ENCODE measurements at places on chromosomes 12 and 14.

DNA sequence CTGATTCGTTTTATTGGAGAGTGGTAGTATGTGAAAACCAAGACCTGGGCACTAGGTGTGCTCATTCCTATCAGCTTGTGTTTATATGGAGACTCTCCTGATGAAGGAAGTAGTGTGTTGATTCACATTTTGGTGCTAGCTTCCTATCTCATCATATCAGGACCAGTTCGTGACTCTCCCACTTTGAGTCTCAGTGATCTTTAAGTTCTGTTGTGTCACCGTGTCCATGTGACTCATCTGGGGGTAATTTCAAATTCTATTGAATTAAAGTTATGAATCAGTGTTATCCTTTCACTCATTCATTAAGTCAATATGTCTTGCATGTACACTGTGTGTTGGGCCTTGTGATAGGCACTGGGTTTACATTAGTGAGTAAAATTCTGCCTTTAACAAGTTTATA is 180.2 kb downstream of the CACNA1C start:
- H3K4me3 ChIP-seq = no peak overlapping the region
- no peaks in the 10 kb centered on the region for H3K27me3 ChIP-seq
- no peaks in the 10 kb centered on the region for H3K36me3 ChIP-seq
- no peaks in the 10 kb centered on the region for H3K4me1 ChIP-seq
- no peak for DNase-seq

- H3K36me3 ChIP-seq = no peaks in the 10 kb centered on the region
- H3K4me3 ChIP-seq = no peak overlapping the region
- H3K27ac ChIP-seq = no peak overlapping the region
- no peaks in the 10 kb centered on the region for H3K27me3 ChIP-seq
- DNase-seq = no peak
Observed at GRCh38 chr14:80117876-80118275, 93.4 kb downstream of the DIO2 start.

GRCh38 chr12:78797196-78797931 is 67.2 kb upstream of the SYT1 start:
- no peaks in the 10 kb centered on the region for H3K36me3 ChIP-seq
- H3K27ac ChIP-seq = no peak overlapping the region
- no peaks in the 10 kb centered on the region for H3K27me3 ChIP-seq
- H3K4me3 ChIP-seq = no peak overlapping the region
- no peaks in the 10 kb centered on the region for H3K4me1 ChIP-seq

DNA sequence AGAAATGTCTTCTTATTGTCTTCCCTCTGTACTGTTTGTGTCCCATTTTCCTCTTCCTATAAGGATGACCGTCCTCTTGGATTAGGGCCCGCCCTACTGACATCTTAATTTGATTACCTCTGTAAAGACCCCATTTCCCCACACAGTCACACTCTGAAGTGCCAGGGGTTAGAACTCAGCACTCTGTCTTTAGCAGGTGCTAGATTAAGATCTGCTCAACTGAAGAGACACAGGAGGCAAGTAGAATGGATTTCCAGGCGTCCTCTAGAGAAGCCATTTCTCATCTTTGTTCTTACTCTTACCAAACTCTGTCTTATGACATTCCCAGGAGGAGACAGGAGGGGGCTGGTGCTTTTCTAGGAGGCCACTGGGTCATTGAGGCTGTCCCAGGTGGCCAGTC is 50.8 kb downstream of the VCPKMT start:
- H3K27me3 ChIP-seq = no peaks in the 10 kb centered on the region
- H3K27ac ChIP-seq = no peak overlapping the region
- H3K4me3 ChIP-seq = no peak overlapping the region
- peaks cover 11% of the 10 kb centered on the region for H3K4me1 ChIP-seq
- no peaks in the 10 kb centered on the region for H3K36me3 ChIP-seq

DNA sequence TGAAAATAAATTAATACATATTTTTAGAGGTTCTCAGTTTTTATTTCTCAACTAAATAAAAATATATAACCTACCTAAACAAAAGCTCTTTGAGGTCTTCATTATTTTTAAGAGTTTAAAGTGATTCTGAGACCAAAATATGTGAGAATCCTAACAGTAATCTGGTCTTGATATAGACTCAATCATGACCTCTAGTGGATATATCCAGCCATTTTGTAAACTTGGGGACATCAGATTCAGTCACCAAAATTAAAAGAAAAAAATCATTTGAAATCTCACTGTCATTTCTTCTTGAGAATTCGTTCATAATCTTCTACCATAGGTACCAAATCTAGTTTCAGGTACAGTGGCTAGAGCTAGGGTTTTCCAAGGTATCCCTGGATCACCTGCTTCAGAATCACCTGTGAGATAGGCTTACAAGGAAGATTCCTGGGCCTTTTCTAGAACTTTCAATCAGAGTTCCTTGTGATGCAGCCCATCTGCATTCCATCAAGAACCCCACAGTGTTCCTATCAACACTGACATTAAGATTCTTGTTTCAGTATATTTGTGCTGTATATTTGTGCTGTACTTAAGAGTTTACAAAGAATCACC is 214.9 kb downstream of the ADAMTS20 start:
- peak; percentile 40 for DNase-seq
- H3K4me3 ChIP-seq = no peak overlapping the region
- no peak overlapping the region for H3K27ac ChIP-seq
- no peaks in the 10 kb centered on the region for H3K36me3 ChIP-seq
- H3K4me1 ChIP-seq = peaks cover 2% of the 10 kb centered on the region
- H3K27me3 ChIP-seq = no peaks in the 10 kb centered on the region

DNA sequence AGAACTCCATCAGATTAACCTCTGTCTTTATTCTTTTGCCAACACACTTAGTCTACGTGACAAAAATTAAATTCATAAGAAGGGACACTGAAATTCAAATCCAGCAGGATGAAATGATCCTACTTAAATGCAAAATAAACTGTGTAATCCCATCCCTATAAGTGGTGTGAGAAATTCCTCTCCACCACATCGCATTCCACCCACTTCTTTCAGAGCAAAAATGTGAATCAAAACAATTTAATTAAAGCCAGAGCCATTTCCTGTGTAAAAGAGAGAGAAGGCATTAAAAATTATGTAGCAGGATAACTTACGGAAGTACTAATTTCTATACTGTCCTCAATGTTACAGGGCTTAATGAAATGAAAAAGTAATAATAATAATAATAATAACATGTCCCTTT is 844.3 kb downstream of the GALC start:
- H3K27me3 ChIP-seq = peaks cover 2% of the 10 kb centered on the region
- H3K36me3 ChIP-seq = no peaks in the 10 kb centered on the region
- peak; percentile 69 for DNase-seq
- H3K4me1 ChIP-seq = peaks cover 5% of the 10 kb centered on the region
- no peak overlapping the region for H3K27ac ChIP-seq
- H3K4me3 ChIP-seq = no peak overlapping the region

DNA sequence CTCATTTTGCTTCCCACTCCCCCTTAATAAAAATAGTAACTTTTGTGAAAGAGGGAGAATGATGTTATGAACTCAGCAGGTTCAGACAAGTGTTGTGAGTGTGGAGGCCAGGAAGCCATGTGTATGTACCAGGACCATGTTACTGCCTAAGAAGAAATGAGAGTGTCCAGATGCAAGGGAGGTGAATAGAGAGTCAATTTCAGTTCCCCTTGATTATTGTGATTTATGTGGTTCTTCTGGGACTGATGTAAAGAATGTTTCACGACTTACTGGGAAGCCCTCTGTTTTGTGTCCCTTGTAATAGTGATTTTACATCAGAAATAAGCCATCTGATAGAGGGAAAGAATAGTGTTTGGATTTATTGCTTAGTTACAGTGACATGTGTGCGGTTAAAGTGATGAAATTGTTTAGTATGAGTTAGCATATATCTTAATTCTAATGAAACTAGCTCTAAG is 32.5 kb downstream of the FBXO34 start:
- no peak overlapping the region for H3K27ac ChIP-seq
- H3K4me1 ChIP-seq = peaks cover 13% of the 10 kb centered on the region
- no peaks in the 10 kb centered on the region for H3K27me3 ChIP-seq
- DNase-seq = no peak
- no peak overlapping the region for H3K4me3 ChIP-seq

DNA sequence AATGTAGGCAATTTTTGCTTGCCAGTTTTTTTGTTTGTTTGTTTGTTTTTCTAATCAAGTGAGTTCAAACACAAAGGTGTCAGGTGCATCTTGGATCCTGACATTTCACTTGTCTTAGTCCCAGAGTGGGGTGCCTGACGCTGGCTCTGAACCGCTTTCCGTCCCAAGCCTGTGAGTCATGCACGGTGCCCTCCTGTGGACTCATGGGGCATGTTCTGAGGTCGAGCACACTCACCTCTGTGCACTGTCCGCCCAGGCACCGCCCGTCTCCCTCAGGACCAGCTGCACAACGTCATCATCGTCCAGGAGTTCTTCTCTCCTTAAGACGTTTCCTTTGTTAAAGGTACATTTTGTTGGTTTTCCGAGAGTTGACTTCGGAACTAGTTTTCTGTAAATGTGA is 98.2 kb downstream of the GLT1D1 start:
- no peaks in the 10 kb centered on the region for H3K36me3 ChIP-seq
- no peaks in the 10 kb centered on the region for H3K4me1 ChIP-seq
- DNase-seq = no peak
- no peak overlapping the region for H3K4me3 ChIP-seq

DNA sequence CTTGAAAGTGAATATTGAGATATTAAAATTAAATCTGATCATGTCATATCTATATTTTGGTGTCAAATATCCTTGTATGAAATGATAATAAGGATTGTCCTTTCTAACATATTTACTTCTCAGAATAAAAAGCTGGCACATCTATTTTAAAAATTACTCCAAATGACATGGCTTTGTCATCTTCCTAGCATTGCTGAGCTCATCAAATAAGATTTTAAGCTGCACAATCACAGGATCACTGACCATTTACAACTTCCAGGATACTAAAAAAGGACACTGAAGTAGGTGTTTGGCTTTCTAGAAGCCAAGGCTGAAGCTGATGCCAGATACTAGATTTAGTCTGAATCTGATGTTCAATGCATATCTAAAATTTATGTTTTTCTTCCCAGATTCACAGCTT is 351.1 kb downstream of the BMP4 start:
- H3K27ac ChIP-seq = no peak overlapping the region
- no peaks in the 10 kb centered on the region for H3K4me1 ChIP-seq
- no peaks in the 10 kb centered on the region for H3K27me3 ChIP-seq
- no peaks in the 10 kb centered on the region for H3K36me3 ChIP-seq
- H3K4me3 ChIP-seq = no peak overlapping the region

DNA sequence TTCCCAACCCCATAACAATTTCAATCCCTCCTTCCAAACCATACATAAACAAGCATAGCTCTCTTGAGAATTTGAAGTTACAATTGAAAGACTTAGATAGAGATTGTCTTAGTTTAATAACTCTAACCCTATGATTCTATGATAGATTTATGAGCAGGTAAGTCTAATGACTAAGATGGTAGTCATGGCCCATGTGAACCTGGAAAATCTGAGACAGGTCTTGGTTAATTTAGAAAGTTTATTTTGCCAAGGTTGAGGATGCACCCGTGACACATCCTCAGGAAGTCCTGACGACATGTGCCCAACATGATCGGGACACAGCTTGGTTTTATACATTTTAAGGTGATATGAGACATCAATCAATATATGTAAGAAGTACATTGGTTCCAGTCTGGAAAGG is 248.8 kb downstream of the KCNH5 start:
- H3K36me3 ChIP-seq = no peaks in the 10 kb centered on the region
- no peaks in the 10 kb centered on the region for H3K27me3 ChIP-seq
- no peak overlapping the region for H3K4me3 ChIP-seq
- no peak for DNase-seq
- peak overlapping the region; percentile 70 for H3K27ac ChIP-seq
- peaks cover 2% of the 10 kb centered on the region for H3K4me1 ChIP-seq

DNA sequence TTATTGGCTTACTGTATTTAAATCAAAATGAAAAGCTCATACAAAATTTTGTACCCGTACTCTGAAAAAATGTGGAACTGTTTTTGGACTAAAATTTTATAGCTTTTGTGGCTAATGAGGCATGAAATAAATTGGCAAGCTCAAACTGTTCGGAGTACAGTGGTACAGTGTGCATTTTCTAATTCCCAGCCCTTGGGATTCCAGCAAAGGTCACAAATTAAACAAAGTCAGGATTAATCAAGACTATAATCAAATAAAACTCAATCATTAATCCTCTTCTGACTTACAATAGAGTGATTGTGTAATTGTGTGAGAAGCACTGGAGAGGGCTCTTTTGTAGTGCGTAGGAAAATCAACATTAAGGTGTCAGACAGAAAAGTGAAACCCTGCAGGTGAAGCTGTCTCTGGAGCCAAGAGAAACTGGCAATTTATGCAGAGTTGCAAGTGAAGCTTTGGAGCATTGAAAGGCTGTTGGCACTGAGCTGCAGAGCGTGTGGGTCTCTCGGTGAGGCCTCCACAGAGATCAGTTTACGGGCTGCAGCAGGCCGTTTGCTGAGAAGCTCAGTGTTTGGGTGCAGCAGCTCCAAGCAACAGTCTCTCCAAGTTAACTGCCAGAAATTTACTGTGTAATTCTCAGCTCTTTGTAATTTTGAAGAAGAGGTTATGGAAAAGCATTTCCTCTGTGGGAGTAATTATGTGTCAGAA is 275.9 kb downstream of the FBXL14 start:
- DNase-seq = peak; percentile 93
- H3K4me1 ChIP-seq = no peaks in the 10 kb centered on the region
- no peaks in the 10 kb centered on the region for H3K27me3 ChIP-seq

GRCh38 chr12:103387385-103387784 is 108.4 kb downstream of the C12orf42 start:
- no peaks in the 10 kb centered on the region for H3K36me3 ChIP-seq
- no peaks in the 10 kb centered on the region for H3K27me3 ChIP-seq
- no peak for DNase-seq
- H3K27ac ChIP-seq = no peak overlapping the region
- H3K4me3 ChIP-seq = no peak overlapping the region
- H3K4me1 ChIP-seq = no peaks in the 10 kb centered on the region

DNA sequence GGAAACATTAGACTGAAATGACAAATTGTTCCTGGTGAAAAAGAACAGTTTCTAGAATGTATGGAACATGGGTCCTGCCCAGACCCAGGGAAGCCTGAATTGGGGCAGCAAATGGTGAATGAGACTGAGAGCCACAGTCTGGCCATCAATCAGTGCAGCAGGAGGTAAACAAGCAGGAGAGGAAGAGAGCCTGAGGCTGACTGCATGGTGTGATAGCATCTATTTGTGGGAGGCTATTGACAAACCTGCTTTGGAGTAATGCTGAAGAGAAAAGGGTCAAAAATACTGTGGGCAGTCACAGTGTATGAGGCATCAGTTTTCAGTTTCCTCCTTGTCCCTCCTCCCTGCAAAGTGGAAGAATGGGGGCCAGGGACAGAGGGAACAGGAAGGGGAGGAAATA is 136.8 kb downstream of the ANKS1B start:
- no peak overlapping the region for H3K4me3 ChIP-seq
- peak; percentile 37 for DNase-seq
- H3K27ac ChIP-seq = no peak overlapping the region
- H3K4me1 ChIP-seq = no peaks in the 10 kb centered on the region
